ENCODE measurements at places on chromosomes 5 and 9. TPM values are rescaled to one million over a fixed set of nuclear protein-coding genes. Genes with fewer than 3 reads are reported as not detected.

- H3K4me1 ChIP-seq: no peaks in the 10 kb centered on the region
- DNase-seq: no peak
- H3K36me3 ChIP-seq: no peaks in the 10 kb centered on the region
- H3K27me3 ChIP-seq: no peaks in the 10 kb centered on the region
- H3K4me3 ChIP-seq: no peak overlapping the region
Measured at GRCh38 chr5:114407783-114408182, 45.9 kb downstream of the KCNN2 start.

DNA sequence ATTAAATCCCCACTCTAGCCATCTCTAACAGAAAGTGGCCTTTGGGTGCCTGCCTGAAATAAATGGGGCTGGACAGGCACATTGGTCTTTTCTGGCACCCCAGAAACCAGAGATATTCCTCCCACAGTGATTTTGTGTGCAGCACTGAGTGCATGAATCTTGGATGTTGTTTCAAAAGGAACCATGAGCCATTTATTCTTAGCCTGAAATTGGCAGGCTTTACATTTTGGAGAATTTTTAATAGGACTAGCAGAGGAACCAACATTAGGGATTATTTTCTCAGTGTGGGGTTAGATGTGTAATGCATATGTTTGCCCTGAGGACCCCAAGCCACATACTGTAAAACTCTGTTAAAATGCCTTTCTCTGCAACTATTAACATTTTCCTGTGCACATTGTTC is 451.3 kb downstream of the NFIB start:
- no peaks in the 10 kb centered on the region for H3K27me3 ChIP-seq
- no peak for DNase-seq
- no peak overlapping the region for H3K27ac ChIP-seq
- H3K4me1 ChIP-seq: peaks cover 12% of the 10 kb centered on the region

- DNase-seq: no peak
- H3K27me3 ChIP-seq: no peaks in the 10 kb centered on the region
- H3K27ac ChIP-seq: no peak overlapping the region
- H3K4me3 ChIP-seq: no peak overlapping the region
- H3K4me1 ChIP-seq: peaks cover 6% of the 10 kb centered on the region
Measured at GRCh38 chr5:116733991-116734975, 159.7 kb upstream of the SEMA6A start.

DNA sequence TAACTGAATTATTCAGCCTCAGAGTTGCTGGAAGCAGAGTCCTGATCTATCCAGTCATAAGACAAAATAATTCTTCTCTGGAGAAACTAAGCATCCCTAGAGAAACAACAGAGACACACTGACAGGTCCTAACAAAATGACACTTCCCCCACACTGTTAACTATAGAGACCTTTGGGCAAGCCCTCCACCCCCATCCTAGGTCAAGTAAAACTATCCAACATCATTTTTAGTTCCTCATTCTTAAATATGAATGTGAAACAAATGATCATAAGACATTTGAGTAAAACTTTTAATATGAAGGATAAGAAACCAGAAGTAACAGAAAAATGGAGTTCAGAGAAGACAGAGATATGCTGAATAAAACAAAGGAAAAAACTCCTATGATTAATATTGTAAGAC is 30.9 kb downstream of the CNTLN start:
- no peak overlapping the region for H3K27ac ChIP-seq
- H3K27me3 ChIP-seq: no peaks in the 10 kb centered on the region
- DNase-seq: no peak
- no peak overlapping the region for H3K4me3 ChIP-seq
- H3K4me1 ChIP-seq: no peaks in the 10 kb centered on the region
- no peaks in the 10 kb centered on the region for H3K36me3 ChIP-seq

DNA sequence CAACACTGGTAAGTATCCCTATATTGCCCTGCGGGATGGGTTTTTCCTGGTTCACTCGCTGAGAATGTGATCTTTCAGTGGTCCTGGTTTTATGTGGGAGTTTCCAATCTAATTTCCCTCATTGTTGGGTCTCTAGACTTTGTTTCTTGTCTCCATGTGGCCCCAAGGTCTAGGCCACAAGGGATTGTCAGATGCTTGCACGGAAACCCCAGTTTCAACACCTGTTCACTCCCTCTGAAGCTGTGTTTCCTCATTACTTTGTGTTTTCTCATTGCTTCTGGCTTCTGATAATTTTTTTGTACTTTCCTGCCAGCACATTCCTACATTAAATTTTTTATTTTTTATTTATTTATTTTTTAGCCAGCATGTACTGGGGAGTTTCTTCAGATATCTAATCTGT is 191.5 kb downstream of the TTLL11 start:
- no peaks in the 10 kb centered on the region for H3K36me3 ChIP-seq
- DNase-seq: no peak
- no peaks in the 10 kb centered on the region for H3K27me3 ChIP-seq
- no peaks in the 10 kb centered on the region for H3K4me1 ChIP-seq
- no peak overlapping the region for H3K27ac ChIP-seq

GRCh38 chr5:143120460-143121134 is 282.9 kb downstream of the NR3C1 start:
- H3K4me3 ChIP-seq: no peak overlapping the region
- no peak overlapping the region for H3K27ac ChIP-seq
- H3K36me3 ChIP-seq: no peaks in the 10 kb centered on the region
- no peak for DNase-seq
- H3K4me1 ChIP-seq: no peaks in the 10 kb centered on the region

GRCh38 chr5:29122306-29122705 is 2071.2 kb upstream of the CDH6 start:
- DNase-seq: no peak
- H3K4me1 ChIP-seq: no peaks in the 10 kb centered on the region
- H3K36me3 ChIP-seq: no peaks in the 10 kb centered on the region

- no peaks in the 10 kb centered on the region for H3K27me3 ChIP-seq
- no peaks in the 10 kb centered on the region for H3K36me3 ChIP-seq
- H3K4me3 ChIP-seq: peak within 1 kb of the TSS; percentile 99
- peak; percentile 50 for DNase-seq
Measured at GRCh38 chr9:130578865-130579737, at the start of gene FUBP3. TSS of gene FUBP3 (plus strand) at chr9:130579577. CDS start at chr9:130579681, 104 bp downstream.

DNA sequence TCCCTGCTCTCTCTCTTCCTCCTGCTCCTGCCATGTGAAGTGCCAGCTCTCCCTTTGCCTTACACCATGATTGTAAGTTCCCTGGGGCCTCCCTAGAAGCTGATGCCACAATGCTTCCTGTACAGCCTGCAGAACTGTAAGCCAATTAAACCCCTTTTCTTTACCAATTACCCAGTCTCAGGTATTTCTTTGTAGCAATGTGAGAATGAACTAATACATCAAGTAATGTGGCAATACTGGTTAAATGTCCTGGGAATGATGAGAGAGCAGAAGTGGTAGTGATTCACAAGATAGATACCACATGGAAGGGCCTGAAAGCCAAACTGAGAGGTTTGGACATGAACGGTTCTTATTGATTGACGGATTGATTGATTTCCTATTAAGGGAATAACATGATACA is 62.6 kb upstream of the IL12B start:
- no peak overlapping the region for H3K27ac ChIP-seq
- H3K4me1 ChIP-seq: no peaks in the 10 kb centered on the region
- H3K27me3 ChIP-seq: no peaks in the 10 kb centered on the region

The IQGAP2 gene
- 3.1 TPM for total RNA-seq

The UCK1 gene
- total RNA-seq: 31.5 TPM

The GABRA1 gene
- not detected for total RNA-seq

The RIOK2 gene
- total RNA-seq: 7.4 TPM

The FBP2 gene
- 0.38 TPM for total RNA-seq

The ELOVL7 gene
- total RNA-seq: 9.8 TPM

The C5orf58 gene
- not detected for total RNA-seq

The VDAC1 gene
- 213 TPM for total RNA-seq

All from esophagus squamous epithelium (tissue), 5 donors.